ENCODE measurements at places on chromosomes 11 and 22. TPM values are rescaled to one million over a fixed set of nuclear protein-coding genes. Genes with fewer than 3 reads are reported as not detected.

Gene AHNAK
- 819 TPM for total RNA-seq

GRCh38 chr11:62974848-62975522 is 9.8 kb downstream of the SLC22A6 start:
- peak; percentile 73 for DNase-seq
- H3K36me3 ChIP-seq = no peaks in the 10 kb centered on the region
- H3K4me1 ChIP-seq = no peaks in the 10 kb centered on the region
- no peak overlapping the region for H3K4me3 ChIP-seq
- H3K27ac ChIP-seq = no peak overlapping the region
- no peaks in the 10 kb centered on the region for H3K27me3 ChIP-seq

Gene OMP
- total RNA-seq = not detected

- no peak overlapping the region for H3K4me3 ChIP-seq
- no peaks in the 10 kb centered on the region for H3K4me1 ChIP-seq
- no peak overlapping the region for H3K27ac ChIP-seq
- H3K36me3 ChIP-seq = no peaks in the 10 kb centered on the region
- no peaks in the 10 kb centered on the region for H3K27me3 ChIP-seq
Measured at GRCh38 chr22:22748297-22748743, 103.9 kb downstream of the GGTLC2 start.

- H3K4me3 ChIP-seq = no peak overlapping the region
- DNase-seq = peak; percentile 92
- peak overlapping the region; percentile 84 for H3K27ac ChIP-seq
- no peaks in the 10 kb centered on the region for H3K27me3 ChIP-seq
- peaks cover 34% of the 10 kb centered on the region for H3K4me1 ChIP-seq
Measured at GRCh38 chr11:2778630-2779498, 79.1 kb upstream of the KCNQ1OT1 start.

All from upper lobe of right lung (tissue), 1 donor.